ENCODE measurements at places on chromosomes 2 and 18. TPM values are rescaled to one million over a fixed set of nuclear protein-coding genes. Genes with fewer than 3 reads are reported as not detected.
A peak's percentile ranks its signal among the peaks of the same experiment; 100 is the strongest.

Gene WDR35
- total RNA-seq, result 4.1 TPM

GRCh38 chr2:142853912-142854311 lies 23.6 kb upstream of the KYNU start:
- DNase-seq, result no peak

- no peak for DNase-seq
These were observed 55.2 kb downstream of the TRAPPC12 start for GRCh38 chr2:3434654-3435053.

Gene MEIS1
- not detected for total RNA-seq

- DNase-seq, result no peak
These were observed 39.1 kb downstream of the SH3RF3 start for GRCh38 chr2:109168086-109168485.

Gene CD8A
- total RNA-seq, result 666 TPM

Gene FBXO15
- total RNA-seq, result 2.1 TPM

Gene CIDEA
- not detected for total RNA-seq

DNA sequence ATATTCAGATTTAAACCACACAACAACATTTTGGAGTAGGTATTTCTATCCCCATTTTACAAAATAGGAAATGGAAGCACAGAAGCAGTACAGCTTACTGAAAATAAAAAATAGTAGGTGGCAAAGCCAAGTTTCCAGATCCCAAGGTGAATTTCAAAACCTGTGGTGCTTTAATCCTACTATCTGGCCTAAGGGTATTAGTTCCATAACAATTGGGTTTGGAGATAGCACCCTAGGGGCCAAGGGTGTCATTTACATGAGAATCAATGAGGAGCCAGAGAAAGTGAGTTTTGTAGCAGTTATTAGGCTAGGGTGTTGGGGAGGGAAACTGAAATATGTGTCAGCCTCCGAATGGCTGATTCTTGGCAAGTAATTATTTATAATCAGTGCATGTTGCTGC lies 24.9 kb downstream of the OSBPL6 start:
- DNase-seq, result no peak

GRCh38 chr18:34444622-34445021 lies 219.9 kb upstream of the NOL4 start:
- no peak for DNase-seq

- no peak for DNase-seq
These were observed 138.9 kb downstream of the MEIS1 start for GRCh38 chr2:66573821-66574233.

GRCh38 chr2:8469709-8470493 lies 212.0 kb upstream of the ID2 start:
- no peak for DNase-seq

Gene MRPL30
- total RNA-seq, result 22.2 TPM

- peak; percentile 37 for DNase-seq
These were observed 1.2 kb downstream of the CABLES1 start for GRCh38 chr18:23136326-23137096.

- DNase-seq, result no peak
These were observed 654 bp downstream of the COMMD1 start for GRCh38 chr2:61906186-61906470.

DNA sequence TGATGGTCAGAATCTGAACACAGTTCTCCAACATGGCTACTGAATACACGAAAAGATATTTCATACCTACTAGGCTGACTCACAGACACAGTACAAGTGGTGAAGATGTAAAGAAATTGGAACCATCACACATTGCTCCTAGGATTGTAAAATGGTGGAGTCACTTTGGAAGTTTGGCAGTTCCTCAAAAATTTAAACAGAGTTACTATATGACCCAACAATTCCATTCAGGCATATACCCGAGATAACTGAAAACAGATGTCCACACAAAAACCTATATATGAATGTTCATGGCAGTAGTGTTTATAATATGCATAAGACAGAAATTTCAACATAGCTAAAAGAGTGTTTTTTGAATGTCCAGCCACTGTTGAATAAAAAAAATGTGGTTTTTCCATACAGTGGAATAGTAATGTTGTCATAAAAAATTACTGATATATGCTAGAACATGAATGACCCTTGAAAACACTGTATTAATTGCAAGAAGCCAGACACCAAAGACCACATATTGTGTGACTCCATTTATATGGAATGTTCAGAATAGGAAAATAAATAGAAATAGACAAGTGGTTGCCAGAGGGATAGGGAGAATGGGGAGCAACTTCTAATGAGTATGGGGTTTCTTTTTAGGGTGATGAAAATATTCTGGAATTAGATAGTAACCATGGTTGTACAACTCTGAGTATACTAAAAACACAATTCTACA lies 10.1 kb downstream of the RMP24 start:
- DNase-seq, result no peak
